ENCODE measurements at places on chromosomes 2 and 18.
A peak's percentile ranks its signal among the peaks of the same experiment; 100 is the strongest.

GRCh38 chr18:980586-980985 is 75.9 kb downstream of the ADCYAP1 start:
- DNase-seq: no peak

DNA sequence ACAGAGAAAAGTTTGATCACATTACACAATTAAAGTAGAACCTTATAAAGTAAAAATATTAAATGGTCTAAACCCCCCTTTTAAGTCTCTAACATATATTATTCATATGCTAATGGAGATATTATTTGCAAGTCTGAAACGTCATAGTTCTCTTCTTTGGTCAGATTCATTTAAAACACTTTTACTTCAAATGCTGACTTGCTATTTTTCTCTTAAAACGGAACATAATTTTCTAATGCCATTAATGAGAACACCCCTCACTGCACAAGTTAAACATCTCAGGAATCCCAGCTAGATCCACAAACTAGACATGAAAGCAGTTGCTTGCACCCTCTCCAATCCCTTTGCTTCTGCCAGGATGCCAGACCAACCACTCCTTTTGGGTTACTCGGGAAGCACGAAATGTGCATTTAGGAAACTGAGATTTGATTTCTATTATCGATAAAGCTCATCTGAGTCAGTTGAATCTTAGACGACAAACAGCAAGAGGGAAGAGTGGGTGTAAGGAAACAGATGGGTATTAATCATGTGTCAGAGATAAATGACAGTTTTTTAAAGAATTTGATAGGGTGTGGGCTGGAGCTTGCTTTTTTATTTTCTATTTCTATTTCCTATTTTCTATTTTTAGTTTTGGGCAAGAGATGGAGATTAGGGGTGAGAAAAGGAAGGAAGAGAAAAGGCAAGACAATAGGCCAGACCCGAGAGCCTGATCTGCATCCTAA is 1.5 kb downstream of the ADD2 start:
- DNase-seq: no peak

DNA sequence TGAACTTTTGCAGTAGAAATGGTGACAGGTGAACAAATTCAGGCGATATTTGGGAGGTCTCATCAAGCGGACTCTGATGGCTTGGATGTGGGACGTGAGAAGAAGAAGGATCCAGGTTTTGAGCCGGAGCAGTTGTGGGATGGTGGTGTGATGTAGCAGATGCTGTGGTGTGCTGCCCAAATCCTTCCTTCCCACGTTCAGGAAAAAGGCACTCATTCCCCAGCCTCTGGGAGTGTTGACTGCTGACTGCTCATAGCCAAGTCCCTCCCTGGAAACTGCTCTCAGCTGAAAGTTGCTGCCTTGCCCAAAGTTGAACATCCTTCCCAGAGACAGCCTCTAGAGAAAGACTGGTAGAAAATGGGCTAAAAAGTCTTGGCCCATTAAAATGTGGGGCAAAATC is 890.3 kb upstream of the ACVR2A start:
- DNase-seq: no peak

- no peak for DNase-seq
These were observed 25.0 kb downstream of the FAM171B start for GRCh38 chr2:186718903-186719302.

DNA sequence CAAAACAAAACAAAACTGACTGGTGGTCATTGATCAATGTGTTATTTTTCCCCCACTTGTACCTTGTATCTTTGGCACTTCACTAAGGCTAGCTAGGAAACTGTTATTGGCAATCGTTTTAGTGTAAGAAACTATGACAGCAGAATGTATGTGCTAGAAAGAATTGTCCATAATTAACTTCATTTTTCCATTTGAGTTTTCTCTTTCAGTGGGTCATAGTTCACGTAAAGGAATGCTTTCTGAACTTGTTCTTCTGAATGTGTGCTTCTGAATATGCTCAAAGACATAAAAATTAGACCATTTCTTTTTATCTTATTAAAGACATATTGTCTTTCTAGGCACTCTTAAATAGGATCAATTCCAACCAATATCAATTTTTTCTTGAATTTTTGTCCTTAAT is 132.2 kb downstream of the ASXL3 start:
- no peak for DNase-seq

DNA sequence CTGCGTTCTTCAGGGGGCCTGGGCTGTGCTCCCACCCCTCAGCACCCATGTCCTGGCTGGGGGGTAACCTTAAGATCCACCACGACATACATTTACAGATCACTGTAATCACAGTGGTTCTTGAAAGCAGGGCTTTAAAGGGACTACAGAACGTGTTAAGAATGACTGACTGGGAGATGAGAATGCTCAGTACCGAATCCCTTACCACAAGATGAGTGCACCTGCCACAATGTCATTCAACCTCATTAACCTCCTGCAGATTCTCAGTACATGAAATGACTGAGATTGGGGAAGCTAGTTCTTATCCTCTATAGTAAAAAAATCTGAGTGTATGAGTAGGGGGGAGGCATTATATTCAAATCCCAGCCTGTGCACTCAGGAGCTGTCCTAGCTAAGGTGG is 10.5 kb upstream of the PIEZO2 start:
- DNase-seq: no peak

DNA sequence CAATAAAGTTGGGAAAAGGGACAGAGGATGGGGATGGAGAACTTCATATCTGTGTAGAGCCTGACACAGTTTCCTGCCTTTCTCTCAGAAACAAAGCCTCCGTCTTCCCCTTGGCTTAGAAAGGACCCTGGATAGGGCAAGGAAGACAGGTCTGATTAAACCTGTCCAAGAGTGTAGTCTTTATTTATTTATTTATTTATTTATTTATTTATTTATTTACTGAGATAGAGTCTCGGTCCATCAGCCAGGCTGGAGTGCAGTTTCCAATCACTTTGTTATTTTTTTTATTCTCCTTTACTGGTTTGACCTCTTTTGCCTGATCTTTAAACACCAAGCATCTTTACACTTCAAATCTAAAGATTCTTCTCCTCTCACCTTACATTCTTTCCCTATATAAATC is 10.3 kb downstream of the CCL20 start:
- DNase-seq: no peak

GRCh38 chr2:230895536-230896345 is 29.3 kb downstream of the GPR55 start:
- DNase-seq: no peak

DNA sequence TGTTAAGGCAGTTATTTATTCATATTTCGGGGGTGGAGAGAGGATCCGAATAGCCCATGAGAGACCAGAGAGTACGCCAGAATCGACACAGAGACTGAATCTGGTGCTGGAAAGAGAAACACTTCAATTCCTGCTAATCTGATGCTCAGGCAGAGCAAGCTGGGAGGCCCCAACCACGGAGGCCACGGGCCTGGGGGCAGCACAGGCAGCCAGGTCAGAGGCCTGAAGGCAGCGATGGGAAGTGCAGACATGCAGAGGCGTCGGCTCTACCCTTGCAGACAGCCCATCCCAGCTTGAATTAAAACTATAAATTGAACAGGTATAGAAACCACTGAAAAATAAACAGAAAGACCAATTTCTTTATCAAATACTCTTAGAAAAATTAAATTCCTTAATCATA is 50.6 kb downstream of the PXDN start:
- no peak for DNase-seq

GRCh38 chr2:173122936-173123335 is 47.3 kb downstream of the MAP3K20 start:
- no peak for DNase-seq

- DNase-seq: no peak
These were observed 206.0 kb downstream of the NCK2 start for GRCh38 chr2:105950521-105951383.

GRCh38 chr2:234259440-234259839 is 208.9 kb downstream of the SPP2 start:
- no peak for DNase-seq

- no peak for DNase-seq
These were observed 35.8 kb upstream of the EML6 start for GRCh38 chr2:54687595-54688152.

- no peak for DNase-seq
These were observed 38.5 kb downstream of the ANO7 start for GRCh38 chr2:241226723-241227572.

DNA sequence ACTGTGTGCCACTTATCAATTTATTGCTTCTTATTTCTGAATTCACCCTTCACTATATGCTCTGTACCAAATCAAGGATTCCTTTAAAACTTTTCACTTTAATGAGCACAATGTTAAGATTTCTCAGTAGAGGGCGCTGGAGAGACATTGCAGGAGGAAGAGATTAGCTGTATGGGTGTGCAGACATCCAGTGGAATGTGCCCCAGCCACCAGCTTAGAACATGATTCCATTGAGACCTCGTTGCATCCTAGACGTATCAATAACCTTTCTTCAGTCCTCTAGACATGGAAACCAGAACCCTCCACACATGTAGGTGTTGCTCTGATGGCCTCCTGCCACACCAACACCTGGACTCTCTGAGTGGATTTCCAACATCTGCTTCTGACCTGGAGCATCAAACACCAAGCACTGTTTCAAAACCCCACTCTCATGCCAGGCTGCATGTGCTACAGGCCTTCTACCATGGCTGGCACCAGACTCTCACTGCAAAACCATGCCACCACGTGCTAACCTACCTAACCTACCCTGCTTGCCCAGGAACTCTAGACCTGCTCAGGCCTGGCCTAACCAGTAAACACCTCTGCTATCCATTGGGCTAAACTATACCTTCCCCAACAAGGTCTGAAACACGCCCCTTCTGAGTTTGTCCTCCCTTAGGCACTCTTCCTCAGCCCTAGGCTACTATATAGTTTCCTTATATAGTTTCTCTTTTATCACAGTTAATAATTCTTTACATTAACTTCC is 633.2 kb upstream of the PKDCC start:
- DNase-seq: no peak

DNA sequence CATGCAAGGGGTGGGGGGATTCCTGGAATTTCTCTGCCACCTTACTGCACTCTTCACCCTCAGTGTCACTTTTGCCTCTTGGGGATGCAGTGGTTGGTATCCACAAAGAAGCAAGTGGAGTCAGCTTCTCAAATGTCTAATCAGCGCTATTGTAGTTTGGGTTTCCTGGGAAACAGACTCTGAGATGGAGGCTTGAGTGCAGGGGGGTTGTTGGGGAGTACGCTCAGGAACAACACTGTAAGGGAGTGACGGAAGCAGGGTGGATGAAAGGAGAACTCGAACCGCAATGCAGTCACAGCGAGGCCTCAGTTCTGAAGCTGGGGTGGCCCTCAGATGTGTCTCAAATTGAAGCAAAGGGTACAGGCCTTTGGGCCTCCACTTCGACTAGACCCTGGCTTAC is 73.6 kb upstream of the EPC2 start:
- no peak for DNase-seq

- DNase-seq: no peak
These were observed 26.6 kb upstream of the IHH start for GRCh38 chr2:219087361-219087760.

DNA sequence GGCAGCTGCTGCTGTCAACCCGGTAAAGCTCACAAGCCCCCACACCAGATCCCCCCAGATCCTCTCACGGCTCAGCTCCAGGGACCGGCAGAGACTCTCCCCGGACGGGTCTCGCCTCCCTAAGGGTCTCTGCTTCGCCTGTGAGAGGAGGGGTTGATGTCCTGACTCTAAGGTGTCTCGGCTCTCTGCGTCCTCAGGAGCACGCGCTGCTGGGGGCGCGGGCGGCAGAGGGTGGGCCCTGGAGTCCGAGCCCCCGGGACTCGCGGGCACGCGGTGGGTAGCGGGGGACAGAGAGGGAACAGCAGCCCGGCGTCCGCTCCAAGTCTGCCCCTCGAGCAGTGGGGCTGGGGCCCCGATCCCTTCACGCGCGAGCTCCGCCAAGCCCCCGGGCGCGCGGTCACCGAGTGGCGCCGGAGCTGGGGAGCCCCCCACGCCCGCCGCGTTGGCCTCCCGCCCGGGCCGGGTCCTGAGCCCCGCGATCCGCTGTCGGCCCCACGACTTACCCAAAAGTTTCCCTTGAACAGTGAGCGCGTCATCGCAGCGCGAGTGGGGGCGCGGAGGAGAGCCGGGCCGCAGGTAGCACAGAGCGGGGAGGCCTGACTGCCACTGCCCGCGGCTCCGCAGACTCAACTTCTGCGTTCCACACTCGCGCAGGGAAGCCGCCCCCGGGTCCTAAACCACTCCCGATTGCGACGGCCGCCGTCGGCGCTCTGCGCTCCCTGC is at the start of gene PSTPIP2:
Gene PSTPIP2 (minus strand): TSS at position 608 of the 723 bp plus-strand sequence. CDS start 72 bp downstream, at position 536.
- DNase-seq: peak; percentile 39

DNA sequence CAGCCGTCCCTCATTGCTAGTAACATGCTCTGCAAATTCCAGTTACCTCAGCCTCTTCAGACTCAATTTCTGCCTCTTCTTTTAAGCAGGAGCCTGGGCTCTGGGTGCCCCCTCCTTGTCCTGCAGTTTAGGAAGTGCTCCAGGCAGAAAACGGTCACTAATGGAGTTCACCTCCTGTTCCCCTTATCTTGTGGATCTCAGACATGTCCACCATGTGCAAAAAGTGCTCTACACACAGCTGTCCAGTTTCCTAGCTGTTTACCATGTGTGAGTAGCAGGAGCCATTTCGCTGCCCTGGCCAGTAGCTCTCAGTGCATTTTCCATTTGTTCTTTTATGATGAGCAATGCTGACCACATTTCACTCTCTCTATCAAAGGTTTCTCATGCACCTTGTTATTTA is 4.9 kb downstream of the SH3YL1 start:
- no peak for DNase-seq
